ENCODE measurements at places on chromosomes 3 and 15. TPM values are rescaled to one million over a fixed set of nuclear protein-coding genes. Genes with fewer than 3 reads are reported as not detected.

Gene UCN2
- not detected for total RNA-seq

Gene KCNH8
- not detected for total RNA-seq

GRCh38 chr3:45975686-45976085 is 19.9 kb downstream of the FYCO1 start:
- H3K4me3 ChIP-seq: peak overlapping the region; percentile 60
- H3K27ac ChIP-seq: peak overlapping the region; percentile 88
- H3K27me3 ChIP-seq: no peaks in the 10 kb centered on the region
- DNase-seq: no peak

DNA sequence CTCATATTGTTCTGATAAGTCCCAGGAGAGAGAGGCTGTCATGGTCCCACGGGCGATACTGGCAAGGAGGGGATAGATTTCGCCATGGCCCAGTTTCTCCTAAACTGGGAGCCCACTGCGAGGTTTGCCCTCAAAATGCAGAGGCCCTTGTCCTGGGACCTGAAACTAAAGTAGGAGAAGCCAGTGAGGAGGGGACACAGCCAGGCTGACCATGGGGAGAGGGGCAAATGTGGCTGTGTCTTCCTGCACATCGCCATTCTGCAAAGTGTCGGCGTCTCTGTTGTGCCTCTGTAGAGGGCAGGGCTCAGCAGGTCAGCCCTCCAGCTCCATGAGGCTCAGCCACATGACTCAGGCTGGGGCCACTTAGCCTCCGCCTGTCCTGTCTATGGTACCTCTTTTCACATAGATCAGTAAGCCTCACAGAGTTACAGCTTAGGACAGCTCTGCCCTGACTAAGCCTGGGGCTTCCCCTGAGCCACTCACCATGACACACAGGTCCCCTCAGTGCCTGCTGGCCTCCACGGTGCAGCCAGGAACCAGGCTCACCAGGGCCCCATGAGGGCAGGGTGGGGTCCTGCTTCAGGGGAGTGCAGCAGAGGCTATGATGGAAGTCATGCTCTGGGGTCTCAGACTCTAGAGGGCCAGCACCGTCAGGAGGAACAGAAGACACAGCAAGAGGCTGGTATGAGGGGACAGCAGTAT is 28.6 kb upstream of the PLXNA1 start:
- H3K36me3 ChIP-seq: no peaks in the 10 kb centered on the region

Gene CHP1
- 41.3 TPM for total RNA-seq

DNA sequence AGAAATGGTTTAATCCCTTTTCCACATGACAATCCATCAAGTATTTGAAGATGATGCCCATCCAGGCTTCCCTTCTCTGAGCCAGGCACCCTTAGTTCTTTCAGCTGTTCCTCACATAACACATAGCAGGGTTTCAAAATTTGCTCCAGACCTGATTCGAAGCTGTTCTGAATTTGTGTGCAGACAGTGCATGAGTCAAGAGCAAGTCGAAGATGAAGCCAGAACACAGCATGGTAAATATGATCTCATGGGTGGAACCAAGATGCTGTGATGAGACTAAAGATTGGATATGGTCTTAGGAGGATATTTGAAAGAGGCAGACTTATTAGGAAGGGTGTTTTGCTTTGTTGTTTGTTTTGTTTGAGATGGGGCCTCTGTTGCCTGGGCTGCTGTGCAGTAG is 32.6 kb upstream of the PDE8A start:
- no peaks in the 10 kb centered on the region for H3K36me3 ChIP-seq
- no peak overlapping the region for H3K4me3 ChIP-seq
- DNase-seq: no peak
- H3K27ac ChIP-seq: no peak overlapping the region

- H3K27me3 ChIP-seq: no peaks in the 10 kb centered on the region
- H3K27ac ChIP-seq: no peak overlapping the region
- H3K4me1 ChIP-seq: no peaks in the 10 kb centered on the region
- DNase-seq: peak; percentile 21
- no peaks in the 10 kb centered on the region for H3K36me3 ChIP-seq
Observed at GRCh38 chr15:42151736-42152135, 4.7 kb downstream of the PLA2G4F start.

- H3K27me3 ChIP-seq: peaks cover 10% of the 10 kb centered on the region
- H3K36me3 ChIP-seq: no peaks in the 10 kb centered on the region
- DNase-seq: peak; percentile 68
- peak overlapping the region; percentile 75 for H3K27ac ChIP-seq
- peaks cover 33% of the 10 kb centered on the region for H3K4me1 ChIP-seq
Observed at GRCh38 chr3:143119974-143120715, 574 bp downstream of the CHST2 start.

- DNase-seq: no peak
- peaks cover 25% of the 10 kb centered on the region for H3K27me3 ChIP-seq
- no peaks in the 10 kb centered on the region for H3K36me3 ChIP-seq
- H3K27ac ChIP-seq: no peak overlapping the region
Observed at GRCh38 chr3:134367869-134368750, 6.1 kb downstream of the AMOTL2 start.

GRCh38 chr15:39735120-39735717 is 47.4 kb downstream of the FSIP1 start:
- H3K27ac ChIP-seq: no peak overlapping the region
- no peaks in the 10 kb centered on the region for H3K4me1 ChIP-seq
- H3K4me3 ChIP-seq: no peak overlapping the region
- H3K36me3 ChIP-seq: no peaks in the 10 kb centered on the region

Gene POLQ
- total RNA-seq: 22.3 TPM

Gene ECE2
- not detected for total RNA-seq

Gene PIERCE2
- not detected for total RNA-seq

DNA sequence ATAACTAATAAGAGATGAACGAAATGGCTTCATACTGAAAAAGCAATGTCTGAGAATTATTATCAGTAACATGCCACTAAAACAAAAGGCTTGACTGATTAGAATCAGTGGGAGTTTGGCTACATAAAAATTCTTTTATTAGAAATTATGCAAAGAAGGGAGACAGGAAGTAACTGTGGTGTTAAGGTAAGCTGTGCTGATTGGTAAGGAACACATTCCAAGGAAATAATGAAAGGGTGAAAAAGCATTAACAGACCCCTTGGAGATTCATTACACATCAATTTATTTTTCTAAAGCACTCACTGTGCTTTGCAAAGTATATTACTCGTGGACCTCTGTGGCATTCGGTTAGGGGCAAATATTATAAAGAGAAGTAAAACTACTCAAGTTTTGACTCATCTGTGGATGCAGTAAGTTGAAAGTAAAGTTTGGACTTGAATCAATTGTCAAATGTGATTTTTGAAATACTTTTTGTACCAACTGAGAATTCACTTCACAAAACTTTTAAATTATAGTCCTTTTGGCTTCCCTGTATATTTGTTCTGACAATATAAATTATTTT is 176.1 kb upstream of the ZPLD1 start:
- DNase-seq: no peak
- peaks cover 10% of the 10 kb centered on the region for H3K27me3 ChIP-seq
- H3K27ac ChIP-seq: no peak overlapping the region
- no peak overlapping the region for H3K4me3 ChIP-seq
- H3K4me1 ChIP-seq: no peaks in the 10 kb centered on the region
- no peaks in the 10 kb centered on the region for H3K36me3 ChIP-seq

Gene CLDN16
- total RNA-seq: not detected

DNA sequence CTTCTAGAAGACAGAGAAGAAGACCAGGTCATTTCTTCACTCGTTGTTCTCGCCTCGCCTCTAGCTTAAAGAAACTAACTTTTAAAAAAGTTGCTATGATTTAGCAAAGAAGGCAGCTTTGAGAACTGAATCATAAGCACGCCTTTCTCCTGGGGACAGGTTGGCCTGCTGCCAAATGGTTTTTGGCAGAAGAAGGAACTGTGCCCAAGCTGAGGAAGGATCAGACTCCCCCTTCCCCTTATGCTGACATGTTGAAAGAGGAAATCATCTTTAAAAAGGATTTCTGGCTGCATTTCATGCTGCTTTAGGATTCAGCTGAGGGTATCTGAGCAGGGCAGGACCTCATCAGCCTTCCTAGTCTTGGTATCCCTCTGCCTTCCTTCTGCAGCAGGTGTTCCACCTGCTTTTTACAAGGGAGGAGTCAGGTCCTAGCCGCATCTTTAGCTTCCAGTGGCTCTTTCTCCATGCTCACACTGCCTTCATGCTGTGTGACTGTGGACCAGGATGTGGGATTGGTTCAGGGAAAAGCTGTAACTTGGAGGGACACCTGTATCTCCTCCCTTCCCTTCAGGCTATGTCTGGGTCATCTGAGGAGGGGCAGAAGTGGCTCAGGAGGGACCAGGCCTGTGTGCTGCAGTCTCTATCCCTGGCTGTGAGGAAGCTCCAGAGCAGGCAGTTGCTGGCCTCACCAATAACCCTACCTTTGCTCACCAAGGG is 34.1 kb upstream of the HACD2 start:
- no peak for DNase-seq
- no peaks in the 10 kb centered on the region for H3K4me1 ChIP-seq
- peaks cover 2% of the 10 kb centered on the region for H3K36me3 ChIP-seq
- no peak overlapping the region for H3K4me3 ChIP-seq
- no peaks in the 10 kb centered on the region for H3K27me3 ChIP-seq
- no peak overlapping the region for H3K27ac ChIP-seq

Gene SEMA5B
- 0.17 TPM for total RNA-seq

DNA sequence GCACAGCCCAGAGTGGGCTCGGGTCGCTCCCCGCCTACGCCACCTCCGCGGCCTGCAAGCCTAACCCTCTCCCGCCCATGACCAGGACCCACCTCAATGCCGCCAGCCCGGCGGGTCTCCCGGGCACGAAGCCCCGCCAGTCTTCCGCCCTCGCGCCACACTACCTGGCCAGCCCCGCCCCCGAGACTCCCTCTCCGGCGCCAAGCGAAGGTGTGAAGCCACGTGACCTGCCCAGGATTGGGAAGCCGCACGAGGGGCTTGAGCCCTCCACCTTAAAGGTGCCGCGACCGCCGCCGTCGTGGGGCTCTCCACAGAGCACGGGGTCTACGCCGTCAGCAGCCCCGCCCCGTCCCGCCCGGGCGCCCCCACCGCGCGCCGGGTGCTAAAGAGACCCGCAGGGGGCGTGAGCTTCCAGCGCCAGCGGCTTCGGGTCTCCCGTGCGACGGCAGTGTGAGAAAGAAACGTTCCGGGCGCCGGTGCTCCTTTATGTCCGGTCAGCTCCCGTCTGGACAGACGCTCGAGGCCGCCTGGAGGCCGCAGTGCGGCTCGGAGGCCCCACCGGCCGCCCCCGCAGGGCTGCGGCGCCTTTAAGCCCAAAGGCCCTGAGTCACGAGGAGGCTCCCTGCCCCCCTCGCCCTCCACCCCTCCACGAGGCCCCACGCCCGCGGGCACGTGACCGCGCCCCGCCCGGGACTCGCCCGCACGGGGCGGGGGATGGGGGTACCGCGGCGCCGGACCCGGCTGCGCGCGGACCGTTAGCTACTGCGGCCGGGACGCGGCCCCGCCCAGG is at the start of gene CPEB1:
Gene CPEB1 (minus strand): TSS at position 319 of the 790 bp plus-strand sequence. CDS start 18,904 bp downstream, outside the sequence.
- no peaks in the 10 kb centered on the region for H3K36me3 ChIP-seq
- peaks cover 1% of the 10 kb centered on the region for H3K4me1 ChIP-seq
- H3K4me3 ChIP-seq: peak within 1 kb of the TSS; percentile 70
- H3K27ac ChIP-seq: no peak within 1 kb of the TSS
- H3K27me3 ChIP-seq: peaks cover 57% of the 10 kb centered on the region
- peak; percentile 43 for DNase-seq

- peaks cover 6% of the 10 kb centered on the region for H3K27me3 ChIP-seq
- no peak for DNase-seq
- H3K36me3 ChIP-seq: no peaks in the 10 kb centered on the region
- no peak overlapping the region for H3K4me3 ChIP-seq
- H3K27ac ChIP-seq: no peak overlapping the region
Observed at GRCh38 chr3:33202711-33203457, 15.7 kb downstream of the SUSD5 start.

Gene TEX9
- total RNA-seq: 1.4 TPM

Gene CNTN4
- total RNA-seq: not detected

GRCh38 chr3:149414557-149415231 is 37.2 kb upstream of the TM4SF1 start:
- H3K36me3 ChIP-seq: no peaks in the 10 kb centered on the region
- H3K4me3 ChIP-seq: no peak overlapping the region
- no peaks in the 10 kb centered on the region for H3K4me1 ChIP-seq
- H3K27me3 ChIP-seq: peaks cover 8% of the 10 kb centered on the region

GRCh38 chr3:63934041-63934866 is 22.1 kb upstream of the SCAANT1 start:
- peaks cover 63% of the 10 kb centered on the region for H3K4me1 ChIP-seq
- no peak for DNase-seq
- H3K4me3 ChIP-seq: peak overlapping the region; percentile 72
- peak overlapping the region; percentile 84 for H3K27ac ChIP-seq
- H3K27me3 ChIP-seq: no peaks in the 10 kb centered on the region
- H3K36me3 ChIP-seq: peaks cover 11% of the 10 kb centered on the region

Gene SLC12A8
- total RNA-seq: 0.79 TPM

DNA sequence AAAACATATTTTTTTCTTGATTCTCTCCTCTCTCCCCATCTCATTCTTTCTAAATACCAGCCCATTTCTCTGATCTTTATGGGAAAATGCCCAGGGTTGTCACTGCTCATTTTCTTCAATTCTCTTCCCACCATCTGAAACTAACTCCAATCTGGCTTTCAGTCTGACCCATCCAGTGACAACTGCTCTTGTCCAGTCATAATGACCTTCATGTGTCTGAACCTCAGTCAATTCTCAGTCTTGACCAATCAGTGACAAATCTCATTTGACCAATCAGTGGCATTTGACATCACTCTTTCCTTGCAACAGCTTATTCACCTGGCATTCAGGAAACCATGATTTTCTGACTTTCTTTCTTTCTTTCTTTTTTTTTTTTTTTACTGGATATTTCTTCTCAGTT is 15.1 kb downstream of the VEPH1 start:
- H3K27me3 ChIP-seq: peaks cover 28% of the 10 kb centered on the region
- no peak for DNase-seq
- H3K27ac ChIP-seq: no peak overlapping the region
- no peak overlapping the region for H3K4me3 ChIP-seq

Gene HRH1
- 0.45 TPM for total RNA-seq

DNA sequence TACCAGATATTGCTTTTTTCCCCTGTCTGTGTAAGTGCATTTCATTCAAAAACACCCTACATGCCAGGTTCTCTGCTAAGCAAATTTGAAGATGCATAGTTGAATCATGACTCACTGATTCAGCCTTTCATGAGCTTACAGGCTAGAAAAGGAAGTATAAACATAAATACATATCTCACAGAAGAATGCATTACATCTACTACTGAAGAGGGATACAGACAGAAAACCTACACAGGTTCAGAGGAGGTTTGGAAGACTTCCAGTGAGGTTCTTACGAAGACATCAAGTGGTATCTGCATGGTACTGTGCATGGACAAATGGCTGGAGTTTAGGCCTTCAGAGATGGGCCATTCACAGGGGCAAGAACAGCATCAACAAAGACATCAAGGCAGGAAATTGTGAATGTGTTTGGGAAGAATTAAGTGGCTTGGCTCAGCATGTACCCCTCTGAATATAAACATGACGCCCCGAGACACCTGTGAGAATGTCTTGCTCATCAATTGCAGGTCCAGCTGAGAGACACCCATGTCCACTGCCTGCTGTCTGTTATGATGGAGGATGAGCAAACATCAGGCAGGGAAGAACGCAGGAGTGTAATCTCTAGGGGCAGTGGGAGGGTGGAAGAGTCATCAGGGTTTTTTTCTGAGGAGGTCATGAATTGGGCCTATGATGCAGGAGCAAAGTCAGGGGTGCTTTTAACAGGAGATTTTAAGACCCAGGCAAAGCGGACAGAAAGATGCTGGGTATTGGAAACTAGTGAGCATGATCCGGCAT is 105.1 kb upstream of the GALNT15 start:
- H3K4me1 ChIP-seq: no peaks in the 10 kb centered on the region
- no peak overlapping the region for H3K4me3 ChIP-seq
- no peak for DNase-seq
- H3K36me3 ChIP-seq: no peaks in the 10 kb centered on the region
- H3K27me3 ChIP-seq: peaks cover 2% of the 10 kb centered on the region
- no peak overlapping the region for H3K27ac ChIP-seq

Data from activated naive CD8-positive, alpha-beta T cell treated with anti-CD3 and anti-CD28 coated beads, Interleukin-2, amount 10 ng/mL, durations not matched to agents 7 days and 5 days (primary cell).